Osteocyte (in vitro differentiated cells): ENCODE measurements at places on chromosomes 5 and 9. TPM values are rescaled to one million over a fixed set of nuclear protein-coding genes. Genes with fewer than 3 reads are reported as not detected.

DNA sequence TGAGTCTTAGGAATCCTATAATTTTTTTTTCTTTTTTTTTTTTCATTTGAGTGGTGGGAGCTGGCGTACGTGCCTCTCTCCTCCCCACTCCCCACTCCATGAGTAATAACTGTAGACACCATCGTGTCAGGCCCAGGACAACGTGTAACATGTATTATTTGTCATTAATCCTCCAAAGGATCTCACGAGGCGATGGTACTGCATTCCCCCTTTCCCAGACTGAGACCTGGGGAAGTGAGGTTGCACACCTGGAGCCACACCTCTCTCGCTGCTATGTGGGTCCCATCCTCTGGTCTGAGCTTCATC, 6.1 kb upstream of the IER5L start:
- H3K27me3 ChIP-seq: no peaks in the 10 kb centered on the region
- H3K4me1 ChIP-seq: peaks cover 2% of the 10 kb centered on the region
- H3K4me3 ChIP-seq: no peak overlapping the region
- no peak for DNase-seq
- H3K27ac ChIP-seq: no peak overlapping the region
- H3K36me3 ChIP-seq: no peaks in the 10 kb centered on the region

DNA sequence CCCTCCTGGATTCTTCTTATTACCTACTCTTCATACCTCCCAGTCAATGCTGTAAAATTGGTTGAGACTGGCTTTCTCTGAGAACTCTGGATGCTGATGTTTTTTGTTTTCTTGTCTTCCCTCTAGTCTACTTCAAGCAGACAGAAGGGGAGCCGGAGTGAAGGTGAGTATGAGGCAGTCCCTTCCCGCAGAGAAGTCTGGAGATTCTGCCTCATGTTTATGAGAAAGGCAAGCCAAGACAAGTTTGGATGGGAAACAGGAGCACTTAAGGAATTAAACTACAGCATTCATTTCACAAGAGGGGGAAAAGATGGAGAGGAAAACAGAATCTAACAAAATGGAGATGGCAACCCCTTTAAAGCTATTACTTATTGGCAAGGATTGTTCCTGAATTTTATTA, 246.1 kb downstream of the TRIM32 start:
- no peaks in the 10 kb centered on the region for H3K4me1 ChIP-seq
- H3K27me3 ChIP-seq: peaks cover 3% of the 10 kb centered on the region
- H3K4me3 ChIP-seq: no peak overlapping the region
- H3K36me3 ChIP-seq: no peaks in the 10 kb centered on the region
- DNase-seq: no peak

GRCh38 chr9:74036549-74037231, 460.4 kb upstream of the RORB start:
- no peak overlapping the region for H3K4me3 ChIP-seq
- DNase-seq: no peak
- H3K27me3 ChIP-seq: no peaks in the 10 kb centered on the region

DNA sequence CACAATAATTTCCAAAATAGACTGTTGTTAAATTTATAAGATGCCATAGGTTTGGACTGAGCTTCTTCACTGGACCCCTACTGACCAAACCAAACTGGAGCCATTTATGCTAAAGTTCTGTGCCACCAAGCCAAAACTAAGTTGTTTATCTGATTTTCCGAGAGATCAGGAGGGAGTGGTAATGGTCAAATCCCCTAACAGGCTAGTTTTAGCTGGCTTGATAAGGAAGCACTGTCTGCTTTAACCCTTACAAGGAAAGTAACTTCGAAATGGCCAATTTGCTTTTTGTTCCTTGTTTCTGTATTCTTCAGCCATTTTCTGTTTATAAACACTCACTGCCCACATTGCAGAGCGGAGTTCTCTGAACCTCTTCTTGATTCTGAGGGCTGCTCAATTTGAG, 246.8 kb upstream of the TUT7 start:
- no peak for DNase-seq
- H3K36me3 ChIP-seq: no peaks in the 10 kb centered on the region
- peaks cover 78% of the 10 kb centered on the region for H3K4me1 ChIP-seq

GRCh38 chr5:58770136-58770535, 187.3 kb downstream of the RAB3C start:
- no peak overlapping the region for H3K4me3 ChIP-seq
- H3K27me3 ChIP-seq: peaks cover 16% of the 10 kb centered on the region
- DNase-seq: no peak

DNA sequence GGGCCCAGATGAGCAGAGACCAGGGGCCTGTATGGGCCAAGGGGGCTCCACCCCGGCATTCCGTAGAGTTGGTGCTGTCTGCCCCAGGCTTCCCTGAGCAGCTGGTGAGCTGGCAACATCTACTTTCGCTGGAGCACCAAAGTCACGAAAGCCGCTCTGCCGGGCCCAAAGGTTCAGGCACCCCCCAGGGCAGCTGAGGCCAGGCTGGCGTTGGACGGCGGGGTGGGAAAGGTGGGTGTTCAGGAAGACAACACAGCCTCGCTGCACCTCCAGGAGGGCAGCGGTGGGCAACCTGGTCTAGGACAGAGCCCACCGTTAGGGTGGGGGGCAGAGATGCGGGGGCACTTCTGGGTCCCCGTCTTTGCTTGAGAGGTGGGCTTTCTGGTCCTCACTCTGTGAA, 30.1 kb upstream of the TMEM250 start:
- H3K4me3 ChIP-seq: no peak overlapping the region
- H3K4me1 ChIP-seq: no peaks in the 10 kb centered on the region
- no peak for DNase-seq
- H3K27me3 ChIP-seq: no peaks in the 10 kb centered on the region

GRCh38 chr5:66872736-66873331, 276.6 kb downstream of the MAST4 start:
- H3K27me3 ChIP-seq: peaks cover 5% of the 10 kb centered on the region
- H3K27ac ChIP-seq: no peak overlapping the region
- no peaks in the 10 kb centered on the region for H3K36me3 ChIP-seq
- no peak overlapping the region for H3K4me3 ChIP-seq

NUTM2F gene
- not detected in 2 replicates for total RNA-seq

TMEM252 gene
- total RNA-seq: not detected in 2 replicates

PRSS3 gene
- not detected in 2 replicates for total RNA-seq

ABO gene
- total RNA-seq: not detected in 2 replicates
